Inflammatory macrophage treated with lipopolysaccharide for 1 hour (primary cell): ENCODE measurements at places on chromosomes 2 and 18.

- DNase-seq, result no peak
These were observed 63.5 kb downstream of the COL5A2 start for GRCh38 chr2:189116087-189116486.

GRCh38 chr18:27301615-27302378 lies 116.7 kb upstream of the CHST9 start:
- DNase-seq, result no peak

GRCh38 chr18:58454406-58455061 lies 174.4 kb downstream of the ALPK2 start:
- DNase-seq, result no peak

DNA sequence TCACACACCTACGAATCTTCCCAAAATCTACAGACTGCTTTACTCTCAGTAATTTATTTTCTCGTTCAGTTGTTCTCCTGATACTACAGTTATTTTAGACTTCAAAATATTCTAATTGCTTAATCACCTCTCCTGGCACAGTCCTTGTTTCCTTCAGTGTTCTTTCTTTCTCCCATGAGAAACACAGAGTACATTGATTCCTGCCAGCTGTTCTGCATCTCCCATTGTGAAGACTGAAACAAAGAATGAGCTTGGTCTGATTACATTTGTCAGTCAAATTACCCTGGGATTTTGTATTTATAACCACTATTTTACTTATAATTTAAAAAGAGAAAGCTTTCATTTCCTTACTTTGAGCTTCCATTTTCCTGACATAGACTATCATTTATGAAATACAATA lies 63.9 kb upstream of the TANK start:
- no peak for DNase-seq

DNA sequence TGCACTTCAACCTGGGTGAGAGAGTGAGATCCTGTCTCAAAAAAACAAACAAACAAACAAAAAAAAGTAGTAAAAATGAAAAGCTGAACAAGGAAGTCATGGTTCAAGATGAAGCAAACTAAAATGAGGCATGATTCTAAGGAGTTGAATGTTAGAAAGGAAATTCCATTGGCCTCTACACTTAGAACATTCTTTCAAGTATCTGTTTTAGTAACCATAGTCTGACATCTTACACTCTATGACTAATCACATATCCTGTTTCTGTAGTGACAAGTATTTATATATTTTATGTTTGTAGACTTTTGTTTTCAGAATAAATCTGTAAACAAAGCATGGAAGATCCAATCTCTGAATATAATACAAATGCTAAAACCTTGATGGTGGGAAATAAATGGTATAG lies 164.1 kb downstream of the KIAA1328 start:
- DNase-seq, result no peak

DNA sequence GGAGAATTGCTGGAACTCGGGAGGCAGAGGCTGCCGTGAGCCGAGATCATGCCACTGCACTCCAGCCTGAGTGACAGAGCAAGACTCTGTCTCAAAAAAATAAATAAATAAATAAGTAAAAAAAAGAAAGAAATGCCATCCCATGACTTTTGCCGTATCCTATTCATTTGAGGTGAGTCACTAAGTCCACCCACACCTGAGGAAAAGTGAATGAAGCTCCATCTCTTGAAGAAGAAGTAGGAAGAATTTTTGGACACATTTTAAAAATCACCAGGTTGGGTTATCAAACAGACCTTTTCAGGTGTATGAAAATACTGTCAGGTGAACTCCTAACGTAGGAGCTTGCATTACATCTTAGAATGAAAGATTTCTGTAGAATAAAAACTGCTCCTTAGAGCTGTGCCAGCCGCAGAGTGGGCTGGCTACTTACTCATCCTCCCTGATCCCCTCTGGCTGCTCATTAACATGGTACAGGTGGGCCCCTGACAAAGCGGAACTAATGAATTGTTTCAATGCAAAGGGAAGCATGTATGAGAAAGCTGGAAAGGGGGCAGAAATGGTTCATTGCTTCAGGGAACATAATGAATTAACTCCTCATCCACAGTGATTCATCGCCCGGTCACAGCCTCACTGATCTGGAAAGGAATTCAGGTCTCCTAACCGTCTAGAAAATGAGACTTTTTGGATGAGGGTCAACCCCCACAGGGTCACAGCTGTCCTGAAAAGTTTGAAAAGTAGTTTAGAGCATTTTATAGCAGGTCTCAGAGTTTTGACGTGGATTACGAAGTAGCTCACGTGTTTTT lies 191.4 kb downstream of the SPP2 start:
- no peak for DNase-seq

DNA sequence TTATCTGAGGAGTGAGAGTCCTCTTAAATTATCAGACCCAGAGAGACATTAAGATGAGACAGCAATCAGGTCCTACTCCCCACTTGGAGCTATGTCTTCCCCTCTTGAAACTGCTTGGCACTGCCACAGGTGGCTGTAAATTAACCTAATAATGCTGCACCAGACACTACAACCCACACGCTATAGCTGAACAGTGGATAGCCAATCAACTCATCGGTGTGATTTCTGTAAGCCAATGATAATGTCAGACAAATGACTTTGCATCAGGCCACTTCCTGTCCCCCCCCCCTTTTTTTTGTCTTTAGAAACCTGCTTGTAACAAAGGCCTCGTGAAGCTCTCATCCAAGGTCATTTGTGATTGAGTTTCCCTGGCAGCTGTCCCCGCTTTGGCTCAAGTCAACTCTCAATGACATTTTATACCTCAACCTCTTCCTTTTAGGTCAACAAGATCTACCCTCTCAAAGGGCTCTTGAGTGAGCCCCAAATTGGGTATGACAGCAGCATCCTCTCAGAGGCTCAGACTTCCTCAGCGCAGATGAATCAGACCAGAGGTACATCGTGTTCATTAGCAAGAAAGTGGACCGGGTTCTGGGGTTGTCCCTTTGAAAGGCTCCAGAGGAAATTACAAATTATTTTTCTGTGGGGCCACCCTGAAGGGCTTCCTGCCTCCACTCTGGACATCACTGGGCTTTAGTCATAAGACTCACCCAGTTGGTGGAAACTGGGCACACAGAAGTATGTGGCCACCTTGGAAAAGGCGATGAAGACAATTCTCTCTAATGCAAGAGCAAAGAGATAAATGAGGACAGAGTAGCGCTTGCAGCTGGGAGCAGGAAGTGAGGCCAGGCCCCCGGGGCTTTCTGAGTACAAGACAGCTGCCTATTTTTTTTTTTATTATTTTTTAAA lies 73.6 kb downstream of the COPS8 start:
- no peak for DNase-seq

- DNase-seq, result peak; percentile 66
These were observed 207.1 kb upstream of the SMAD2 start for GRCh38 chr18:48137374-48138081.

DNA sequence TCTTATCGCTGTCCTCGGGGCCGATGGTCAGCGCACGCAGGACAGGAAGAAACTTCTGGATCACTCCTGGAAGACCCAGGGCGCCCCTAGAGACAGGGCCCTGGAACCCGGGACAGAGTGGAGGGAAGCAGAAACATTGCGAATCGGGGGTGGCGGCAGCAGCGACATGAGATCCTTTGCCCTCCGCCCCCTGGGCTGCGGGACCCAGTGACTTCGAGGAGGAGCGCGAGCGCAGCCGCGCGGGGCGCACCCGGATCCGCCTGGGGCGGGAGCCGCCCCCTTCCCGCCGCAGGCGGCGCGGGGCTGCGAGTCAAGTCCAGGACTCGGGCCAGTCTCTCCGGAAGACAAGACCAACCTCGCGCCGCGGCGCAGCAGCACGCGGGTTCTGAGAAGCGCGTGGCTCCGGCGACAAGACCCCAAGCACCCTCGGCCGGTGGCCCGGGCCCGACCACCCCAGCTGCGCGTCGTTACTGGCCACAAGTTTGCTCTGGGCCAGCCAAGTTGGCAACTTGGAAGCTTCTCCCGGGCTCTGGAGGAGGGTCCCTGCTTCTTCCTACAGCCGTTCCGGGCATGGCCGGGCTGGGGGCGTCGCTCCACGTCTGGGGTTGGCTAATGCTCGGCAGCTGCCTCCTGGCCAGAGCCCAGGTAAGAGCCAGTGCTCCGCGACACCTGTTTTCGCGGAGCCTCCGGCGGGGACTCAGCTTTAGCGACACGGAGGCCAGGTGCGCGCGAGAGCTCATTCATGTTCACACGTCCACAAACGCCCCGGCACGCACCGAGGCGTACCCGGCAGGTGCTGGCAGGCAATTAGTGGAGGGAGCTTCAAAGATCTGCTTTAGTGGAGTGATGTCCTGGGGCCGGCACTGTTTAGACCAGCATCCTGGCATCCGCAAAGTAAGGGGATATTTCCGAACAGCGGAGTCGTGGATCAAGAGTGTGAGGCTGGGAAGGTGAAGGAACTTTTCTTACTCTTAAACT lies at the start of gene PTH2R:
TSS of gene PTH2R (plus strand) at position 319 of the 978 bp plus-strand sequence. CDS start at position 571, 252 bp downstream.
- DNase-seq, result no peak

GRCh38 chr2:63272560-63272959 lies 221.9 kb downstream of the OTX1 start:
- no peak for DNase-seq

GRCh38 chr2:117771969-117772630 lies 42.4 kb upstream of the DDX18 start:
- DNase-seq, result no peak

- DNase-seq, result no peak
These were observed 171.2 kb downstream of the FBXO15 start for GRCh38 chr18:73976433-73976832.

DNA sequence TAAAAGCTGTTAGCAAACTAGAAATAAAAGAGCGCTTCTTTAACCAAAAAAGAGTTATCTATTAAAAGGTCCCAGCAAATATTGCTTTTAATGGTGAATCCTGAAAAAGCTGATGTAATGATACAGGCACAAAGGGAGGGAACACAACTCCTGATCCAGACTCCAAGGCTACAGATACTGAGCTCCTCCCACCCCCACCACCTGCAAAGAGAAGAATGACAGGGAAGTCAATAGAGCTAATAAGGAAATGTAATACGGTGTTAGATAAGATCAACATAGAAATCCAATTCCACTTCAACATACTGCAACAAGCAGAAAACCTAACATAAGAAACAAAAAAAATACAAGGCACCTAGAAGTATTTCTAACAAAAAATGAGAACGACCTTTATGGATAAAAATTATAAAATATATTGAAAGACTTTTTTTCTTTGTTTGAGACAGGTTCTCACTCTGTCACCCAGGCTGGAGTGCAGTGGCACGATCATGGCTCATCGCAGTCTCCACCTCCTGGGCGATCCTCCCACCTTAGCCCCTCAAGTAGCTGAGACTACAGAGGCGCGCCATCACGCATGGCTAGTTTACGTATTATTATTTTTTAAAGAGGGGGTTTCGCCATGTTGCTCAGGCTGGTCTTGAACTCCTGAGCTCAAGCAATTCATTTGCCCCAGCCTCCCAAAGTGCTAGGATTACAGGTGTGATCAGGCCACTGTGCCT lies 192.2 kb downstream of the HDAC4 start:
- no peak for DNase-seq

DNA sequence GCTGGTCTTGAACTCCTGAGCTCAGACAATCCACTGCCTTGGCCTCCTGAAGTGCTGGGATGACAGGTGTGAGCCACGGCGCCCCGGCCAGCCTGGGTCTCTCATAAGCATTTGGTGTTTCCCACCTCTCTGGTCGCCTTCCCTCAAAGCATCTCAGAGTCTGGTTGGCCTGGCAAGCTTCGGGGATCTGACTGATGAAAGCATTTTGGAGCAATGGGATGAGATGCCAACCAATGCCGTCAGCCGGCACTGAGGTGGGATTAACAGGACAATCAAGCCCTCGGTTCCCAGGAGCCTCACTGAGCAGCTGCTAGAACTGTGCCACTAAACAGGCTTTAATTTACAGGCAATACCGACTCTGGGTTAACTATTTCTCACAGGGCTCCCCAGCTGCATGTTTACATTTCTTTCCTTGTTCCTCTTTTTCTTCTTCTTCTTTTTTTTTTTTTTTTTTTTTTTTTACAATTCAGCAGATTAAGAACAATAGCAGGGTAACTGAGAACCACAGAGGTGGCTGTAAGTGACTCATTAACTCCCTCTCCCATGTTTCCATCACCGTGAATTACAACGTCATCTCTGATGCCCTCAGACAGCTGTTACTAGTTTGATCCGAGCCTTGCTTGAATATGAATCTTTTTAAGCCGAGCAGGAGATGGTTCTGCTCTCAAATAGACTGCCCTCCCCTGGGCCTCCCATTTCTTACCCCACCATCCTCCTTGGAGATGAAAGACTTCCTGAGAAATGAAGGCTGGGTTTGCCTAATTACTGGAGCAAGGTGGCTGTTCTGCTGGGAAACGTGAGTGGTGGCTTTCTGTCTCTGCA lies 37.9 kb downstream of the ODC1 start:
- DNase-seq, result peak; percentile 48
